NCI-H345 (cell line): ENCODE measurements at places on chromosomes 16 and 17.

DNA sequence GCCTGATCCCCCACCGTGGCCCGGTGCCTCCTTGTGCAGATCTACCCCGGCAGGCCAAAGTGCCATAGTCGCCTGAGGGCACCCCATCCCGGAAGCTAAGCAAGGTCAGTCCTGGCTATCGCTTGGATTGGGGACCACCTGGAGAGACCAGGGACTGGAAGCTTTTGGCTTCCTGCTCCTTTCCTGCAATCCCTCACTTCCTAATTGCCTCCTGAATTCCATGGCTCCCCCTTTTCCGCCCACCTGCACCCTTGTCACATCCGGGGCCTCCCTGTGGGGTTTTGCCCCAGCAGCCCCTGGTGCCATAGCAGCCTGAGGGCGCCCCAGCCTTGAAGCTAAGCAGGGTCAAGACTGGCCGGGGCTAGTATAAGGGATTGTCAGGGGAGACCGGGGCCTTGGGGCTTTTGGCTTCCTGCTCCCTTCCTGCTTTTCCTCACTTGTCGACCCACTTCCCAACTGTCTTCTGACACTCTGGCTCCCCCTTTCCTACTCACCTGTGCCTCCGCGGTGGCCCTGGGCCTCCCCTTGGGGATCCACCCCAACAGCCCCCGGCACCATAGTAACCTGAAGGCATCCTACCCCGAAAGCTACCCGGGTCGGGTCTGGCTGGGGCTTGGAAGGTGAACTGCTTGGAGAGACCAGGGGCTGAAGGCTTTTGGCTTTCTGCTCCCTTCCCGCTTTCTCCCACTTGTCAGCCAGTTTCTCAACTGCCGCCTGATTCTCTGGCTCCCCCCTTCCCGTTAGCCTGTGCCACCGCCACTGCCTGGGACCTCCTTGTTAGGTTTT lies 2293.6 kb downstream of the TP53TG3F start:
- DNase-seq, result no peak

GRCh38 chr16:14186007-14186794 lies 115.1 kb downstream of the MRTFB start:
- DNase-seq, result peak; percentile 38

- no peak for DNase-seq
Measured at GRCh38 chr16:1584926-1585484, 26.9 kb downstream of the IFT140 start.

DNA sequence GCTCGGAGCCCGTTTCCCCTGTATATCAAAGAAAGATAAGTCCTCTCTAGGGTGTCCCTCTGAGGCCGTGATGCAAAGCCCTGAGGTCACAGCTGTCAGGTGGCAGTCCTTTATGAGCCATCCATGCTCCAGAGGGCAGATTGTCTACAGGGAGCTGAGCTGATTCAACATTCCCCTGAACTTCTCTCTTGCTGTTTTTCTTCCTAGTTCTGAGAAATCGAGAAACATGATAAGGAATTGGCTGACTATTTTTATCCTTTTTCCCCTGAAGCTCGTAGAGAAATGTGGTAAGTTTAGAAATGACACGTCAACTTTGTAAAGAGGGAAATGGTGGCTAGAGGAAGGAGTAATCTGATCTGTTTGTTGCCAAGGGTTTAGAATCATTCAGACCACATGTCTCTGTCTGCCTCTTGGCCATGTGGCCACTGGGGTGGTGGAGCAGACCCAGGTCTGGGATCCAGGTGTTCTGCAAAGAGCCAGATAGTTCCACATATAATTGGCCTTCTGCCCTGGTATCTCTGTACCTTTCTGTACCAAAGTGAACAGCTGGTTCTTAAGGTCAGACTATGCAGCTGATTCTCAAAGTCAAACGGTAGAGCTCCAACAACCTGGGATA lies 3.5 kb downstream of the CTNS start:
- DNase-seq, result no peak

GRCh38 chr17:44736551-44737240 lies 22.1 kb upstream of the ADAM11 start:
- no peak for DNase-seq

GRCh38 chr17:53837131-53837530 lies 14.4 kb downstream of the KIF2B start:
- DNase-seq, result no peak

DNA sequence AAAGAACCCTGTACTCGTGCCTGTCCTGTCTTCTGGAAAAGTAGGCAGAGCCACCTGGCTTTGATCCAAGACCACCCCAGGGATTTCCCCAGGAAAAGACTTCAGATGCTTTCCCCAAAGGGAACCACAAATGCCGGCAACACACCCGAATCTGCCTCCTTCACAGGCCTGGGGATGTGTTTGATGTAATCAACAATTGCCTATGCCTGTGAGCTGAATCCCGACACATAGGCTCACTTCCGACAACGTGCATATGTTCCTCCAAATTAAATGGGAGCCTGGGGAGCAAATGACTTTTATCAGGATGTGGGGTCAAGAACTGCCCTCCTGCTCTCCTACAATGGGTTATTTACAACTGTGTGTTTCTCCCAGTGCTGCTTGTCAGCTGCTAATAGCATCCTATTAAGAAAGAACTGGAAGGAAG lies 535.2 kb upstream of the CDH11 start:
- DNase-seq, result no peak

GRCh38 chr16:86834451-86835035 lies 256.2 kb downstream of the FOXL1 start:
- no peak for DNase-seq

- no peak for DNase-seq
Measured at GRCh38 chr16:19210968-19211367, 42.9 kb downstream of the SYT17 start.

DNA sequence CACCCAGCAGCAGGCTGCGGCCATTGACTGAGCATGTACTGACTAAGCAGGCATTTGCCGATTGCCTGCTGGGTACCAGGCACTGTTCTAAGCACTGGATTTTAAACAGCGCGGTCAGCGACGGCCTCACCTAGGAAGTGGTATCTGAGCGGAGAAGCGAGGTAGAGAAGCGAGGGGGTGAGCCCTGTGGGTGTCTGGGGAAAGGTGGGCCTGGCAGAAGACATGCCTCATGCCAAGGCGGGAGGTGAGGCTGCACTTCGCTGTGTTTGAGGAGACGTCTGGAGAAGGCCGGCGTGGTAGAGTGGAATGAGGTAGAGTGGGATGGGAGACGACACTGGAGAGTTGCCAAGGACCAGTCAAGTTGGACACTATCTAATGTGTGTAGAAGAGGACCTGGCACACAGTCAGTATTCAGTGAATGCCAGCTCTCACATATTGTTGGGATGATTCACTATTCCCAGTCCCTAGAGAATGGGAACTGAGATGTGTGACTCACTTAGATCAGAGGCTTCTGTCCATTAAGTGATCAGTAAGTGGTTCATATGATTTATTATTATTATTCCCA lies 14.4 kb downstream of the SYCE1L start:
- peak; percentile 20 for DNase-seq

DNA sequence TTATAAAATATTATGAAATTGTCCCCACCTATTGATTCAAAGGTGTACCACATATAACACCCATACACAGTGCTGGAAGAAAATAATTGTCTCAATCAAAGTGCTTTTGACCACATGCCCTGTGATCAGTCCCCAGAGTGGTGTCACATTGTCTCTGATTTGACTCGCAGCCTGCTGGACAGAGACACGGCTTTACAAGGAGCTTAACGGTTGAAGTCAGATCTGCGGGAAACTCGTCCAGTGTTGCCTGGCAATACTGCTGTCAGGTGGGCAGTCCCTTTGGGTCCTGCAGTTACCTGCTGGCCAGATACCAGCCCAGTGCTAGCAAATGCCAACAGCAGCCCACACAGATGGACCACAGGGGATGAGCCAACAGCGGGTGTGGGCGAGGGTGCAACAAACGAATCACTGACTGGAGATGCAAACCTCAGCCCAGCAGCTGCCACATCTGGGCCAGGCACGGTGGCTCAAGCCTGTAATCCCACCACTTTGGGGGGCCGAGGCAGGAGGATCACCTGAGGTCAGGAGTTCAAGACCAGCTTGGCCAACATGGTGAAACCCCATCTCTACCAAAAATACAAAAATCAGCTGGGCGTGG lies 26.2 kb upstream of the SSTR2 start:
- no peak for DNase-seq

- no peak for DNase-seq
Measured at GRCh38 chr17:28487881-28488532, 14.6 kb downstream of the SLC13A2 start.

GRCh38 chr16:28205974-28206373 lies 5.8 kb downstream of the XPO6 start:
- no peak for DNase-seq

DNA sequence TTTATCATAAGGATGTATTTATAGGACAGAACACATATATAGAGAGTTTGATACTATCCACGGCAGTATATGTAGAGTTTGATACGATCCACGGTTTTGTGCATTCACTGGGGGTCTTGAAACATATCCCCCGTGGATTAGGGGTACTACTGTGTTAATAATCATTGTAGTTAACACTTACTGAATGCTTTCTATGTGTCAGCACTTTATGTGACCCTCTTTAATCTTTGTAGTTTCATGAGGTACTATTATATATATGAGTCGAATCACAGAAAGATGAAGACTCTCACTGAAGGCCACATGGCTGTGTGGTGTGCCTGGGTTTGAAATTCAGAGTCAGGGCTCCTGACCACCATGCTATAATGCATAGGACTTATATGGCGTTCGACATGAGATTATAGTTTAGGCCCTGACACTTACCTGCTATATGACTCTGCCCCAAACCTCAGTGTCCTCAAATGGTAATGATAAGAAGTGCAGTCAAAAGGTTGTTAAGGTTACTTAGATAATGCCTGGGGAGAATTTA lies 4.3 kb upstream of the HEATR6 start:
- DNase-seq, result no peak

GRCh38 chr17:9148905-9149525 lies 127.7 kb downstream of the NTN1 start:
- no peak for DNase-seq

GRCh38 chr17:18076936-18077335 lies 10.8 kb upstream of the DRG2 start:
- DNase-seq, result no peak

GRCh38 chr16:17548825-17549224 lies 78.1 kb upstream of the XYLT1 start:
- no peak for DNase-seq

DNA sequence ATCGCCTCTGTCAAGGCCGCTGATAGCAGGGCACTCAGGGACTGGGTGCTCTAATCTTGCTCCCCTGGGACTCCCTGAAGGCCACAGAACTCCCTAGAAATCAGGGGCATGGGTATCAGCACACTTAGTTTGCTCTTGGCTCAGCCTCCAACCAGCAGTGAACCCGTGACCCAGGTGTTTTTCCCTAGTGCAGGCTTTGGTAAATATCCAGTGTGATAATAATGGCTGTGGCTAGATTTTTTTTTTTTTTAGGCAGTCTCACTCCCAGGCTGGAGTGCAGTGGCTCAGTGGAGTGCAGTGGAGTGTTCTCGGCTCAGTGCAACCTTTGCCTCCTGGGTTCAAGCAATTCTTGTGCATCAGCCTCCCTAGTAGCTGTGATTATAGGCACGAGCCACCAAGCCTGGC lies 10.3 kb downstream of the NUPR1 start:
- DNase-seq, result no peak
